ENCODE measurements at places on chromosomes 2 and 18. TPM values are rescaled to one million over a fixed set of nuclear protein-coding genes. Genes with fewer than 3 reads are reported as not detected.

GRCh38 chr18:669077-669476, 11.6 kb downstream of the TYMS start:
- no peak for ATAC-seq

DNA sequence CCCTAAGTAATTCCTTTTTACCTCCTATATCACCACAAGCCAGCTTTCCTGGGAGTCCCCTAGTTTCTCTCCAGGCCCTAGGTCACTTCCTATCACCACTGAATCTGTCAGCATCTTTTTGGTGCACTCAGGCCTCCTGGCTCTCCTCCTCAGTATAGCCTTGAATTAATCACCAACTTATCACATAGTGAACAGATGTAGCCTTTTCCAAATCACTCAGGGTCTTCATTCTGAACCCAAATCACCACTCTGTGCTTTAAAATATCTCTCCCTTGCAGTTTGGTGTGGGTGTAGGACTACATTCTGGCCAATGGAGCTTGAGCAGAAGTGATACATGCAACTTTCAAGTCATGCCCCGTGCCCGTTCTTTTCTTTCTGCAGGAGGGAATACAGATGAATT, 29.6 kb upstream of the ATP8B1 start:
- no peak for ATAC-seq

DNA sequence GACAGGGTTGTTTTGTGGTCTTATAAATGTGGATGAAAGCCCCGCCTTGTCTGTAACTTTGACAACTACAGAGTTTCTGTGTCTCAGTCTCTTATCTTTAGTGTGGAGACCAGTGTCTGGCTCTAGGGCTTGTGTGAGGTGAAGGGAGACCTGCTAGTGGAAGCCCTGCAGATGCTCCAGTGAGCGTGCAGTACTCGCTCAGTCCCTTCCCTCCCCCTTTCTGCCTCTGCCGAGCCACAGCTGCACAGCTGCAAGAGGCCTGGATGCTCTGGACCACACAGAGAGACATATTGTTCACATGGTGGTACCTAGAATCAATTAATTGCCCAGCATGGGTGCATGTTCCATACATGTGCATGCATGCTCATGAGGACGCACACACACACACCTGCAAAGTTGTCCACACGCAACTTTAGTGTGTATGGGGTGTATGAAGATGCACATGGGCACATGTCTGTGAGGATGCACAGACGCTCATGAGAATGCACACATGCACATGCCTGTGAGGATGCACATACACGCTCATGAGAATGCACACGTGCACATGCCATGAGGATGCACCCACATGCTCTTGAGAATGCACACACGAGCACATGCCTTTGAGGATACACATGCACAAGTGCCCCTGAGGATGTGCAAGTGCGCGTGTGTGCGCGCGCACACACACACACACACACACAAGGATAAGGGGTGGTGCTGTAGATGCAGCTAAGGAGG, 282.1 kb upstream of the HS6ST1 start:
- no peak for ATAC-seq

GRCh38 chr18:3044931-3045698, 32.2 kb upstream of the LPIN2 start:
- no peak for ATAC-seq

GRCh38 chr2:20241973-20242726, 17.2 kb upstream of the SDC1 start:
- no peak for ATAC-seq

DNA sequence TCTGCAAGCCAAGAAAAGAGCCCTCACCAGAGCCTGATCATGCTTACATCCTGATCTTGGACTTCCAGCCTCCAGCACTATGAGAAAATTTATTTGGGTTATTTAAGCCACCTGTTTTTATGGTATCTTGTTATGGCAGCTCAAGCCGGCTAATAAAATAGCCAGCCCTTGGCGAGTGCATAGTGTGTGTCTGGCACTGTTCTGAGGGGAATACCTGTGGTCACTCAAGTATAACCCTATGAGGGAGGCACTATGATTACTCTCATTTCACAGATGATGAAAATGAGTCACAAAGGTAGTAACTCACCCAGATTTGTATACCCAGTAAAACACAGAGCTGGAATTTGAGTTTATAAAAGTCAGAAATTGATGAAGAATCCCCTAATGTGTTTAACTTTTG, 556.9 kb upstream of the SETBP1 start:
- ATAC-seq, result no peak

- no peak for ATAC-seq
Observed at GRCh38 chr2:204074456-204074855, 137.9 kb downstream of the ICOS start.

DNA sequence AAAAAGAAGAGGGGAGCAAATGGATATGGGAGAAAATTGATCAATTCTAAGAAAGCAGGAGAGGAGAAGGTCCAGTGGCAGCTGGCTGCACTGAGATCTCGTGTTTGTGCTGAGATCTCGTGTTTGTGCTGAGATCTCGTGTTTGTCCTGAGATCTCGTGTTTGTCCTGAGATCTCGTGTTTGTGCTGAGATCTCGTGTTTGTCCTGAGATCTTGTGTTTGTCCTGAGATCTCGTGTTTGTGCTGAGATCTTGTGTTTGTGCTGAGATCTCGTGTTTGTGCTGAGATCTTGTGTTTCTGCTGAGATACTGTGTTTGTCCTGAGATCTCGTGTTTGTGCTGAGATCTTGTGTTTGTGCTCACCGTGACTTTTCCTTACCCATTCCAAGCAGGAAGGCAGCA, 254.4 kb downstream of the BCL2 start:
- ATAC-seq, result no peak

DNA sequence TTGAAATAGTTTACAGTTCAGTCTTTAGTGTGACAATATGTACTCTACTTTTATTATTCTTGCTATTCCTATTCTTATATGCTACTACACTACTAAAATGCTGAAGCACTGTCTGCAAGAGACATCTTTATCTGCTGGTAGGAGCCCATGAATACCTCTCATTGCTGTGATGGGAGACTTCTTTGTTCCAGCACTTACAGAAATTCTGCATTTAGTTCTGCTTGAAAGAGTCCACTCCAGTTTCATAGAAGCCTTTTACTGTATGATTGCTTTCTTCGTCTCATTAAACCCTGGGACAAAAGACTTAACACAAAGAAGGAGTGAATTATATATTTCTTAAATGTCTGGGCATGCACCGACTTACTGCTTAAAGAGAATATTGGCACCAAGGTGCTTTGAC, 272.7 kb downstream of the CD226 start:
- ATAC-seq, result no peak

- ATAC-seq, result no peak
Observed at GRCh38 chr2:179677077-179677688, 184.2 kb downstream of the ZNF385B start.

DNA sequence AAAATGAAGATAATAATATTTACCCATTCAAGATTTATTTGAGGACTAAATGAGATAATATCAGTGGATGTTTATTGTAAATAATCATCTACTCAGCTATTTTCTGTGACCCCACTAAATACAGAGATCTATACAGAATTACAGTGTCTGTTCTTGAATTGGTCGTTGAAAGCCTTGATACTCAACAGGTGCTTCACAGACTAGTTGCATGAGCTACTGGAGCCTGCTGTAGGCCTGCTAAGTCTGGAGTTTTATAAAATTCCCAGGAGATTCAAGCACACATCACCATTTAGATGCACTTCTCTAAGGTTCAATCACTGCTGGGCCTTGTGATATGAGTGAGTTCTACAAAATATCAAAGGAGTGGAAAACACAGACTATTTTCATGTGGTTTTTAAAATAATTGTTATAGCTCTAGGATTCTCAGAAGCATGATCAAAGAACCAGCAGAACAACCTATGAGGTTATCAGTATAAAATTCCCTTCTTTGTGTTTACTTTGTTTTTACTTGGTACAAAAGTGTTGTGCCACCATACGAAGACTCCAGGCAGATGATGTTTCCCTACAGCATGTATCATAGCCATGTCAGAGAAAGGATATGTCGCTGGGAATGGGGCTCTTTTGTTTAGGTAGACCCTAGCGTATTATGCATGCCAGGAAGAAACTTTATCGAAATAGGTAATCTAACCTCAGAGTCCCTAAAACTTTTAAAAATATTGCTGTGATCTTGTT, 7.1 kb downstream of the SULT1C4 start:
- ATAC-seq, result no peak

DNA sequence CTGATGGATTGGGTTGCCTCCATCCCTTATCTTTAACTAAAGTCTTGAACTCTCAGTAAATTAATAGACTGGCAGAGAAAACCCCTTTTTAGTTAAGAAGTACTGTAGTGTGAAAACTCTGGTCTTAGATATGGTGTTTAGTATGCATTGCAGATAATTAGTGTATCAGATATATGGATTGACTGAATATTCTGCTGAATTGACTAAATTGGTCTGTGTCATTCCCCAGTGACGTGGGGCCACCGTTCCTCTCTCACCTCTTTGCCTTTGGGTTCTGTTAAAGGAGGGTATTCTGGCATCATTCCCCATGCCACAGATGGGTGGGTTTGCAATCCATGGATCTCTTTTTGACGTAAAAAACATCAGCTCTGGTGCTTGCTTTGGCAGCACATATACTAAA, 67.1 kb upstream of the XPO1 start:
- no peak for ATAC-seq

DNA sequence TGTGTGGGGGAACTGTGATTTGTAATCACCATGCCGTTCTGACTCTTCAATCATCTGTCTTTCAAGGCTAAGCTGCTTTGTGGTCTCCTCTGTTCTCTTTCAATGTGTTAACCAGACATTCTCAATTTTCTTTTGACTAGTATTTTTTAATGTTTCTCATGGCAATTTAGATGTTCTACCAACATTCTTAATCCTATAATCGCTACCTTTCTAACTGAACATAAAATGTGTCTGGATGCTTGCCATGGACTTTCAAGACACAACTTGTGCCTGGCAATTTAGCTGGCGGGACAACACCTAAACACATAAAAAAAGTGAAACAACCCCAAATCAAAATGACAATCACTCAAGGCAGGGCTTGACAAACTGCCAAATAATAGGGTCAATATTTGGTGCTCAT, 135.0 kb upstream of the ACKR3 start:
- no peak for ATAC-seq

DNA sequence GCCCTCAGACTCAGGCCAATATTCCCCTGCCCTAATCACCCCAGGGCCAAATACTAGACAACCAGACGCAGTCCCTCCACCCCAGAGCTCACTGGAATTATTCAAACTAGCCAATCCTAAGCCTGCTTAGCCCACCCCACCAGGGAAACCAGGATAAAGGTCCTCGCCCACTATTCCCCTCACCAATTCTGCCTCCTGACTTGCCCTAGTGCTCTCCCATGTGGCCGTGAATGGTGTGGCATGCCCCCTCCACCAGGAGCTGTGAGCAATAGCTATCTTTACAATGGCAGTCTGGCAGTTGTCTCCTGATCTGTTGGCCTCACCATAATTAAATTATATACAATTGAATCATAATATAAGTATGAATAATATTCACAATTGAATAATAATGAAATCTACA, 42.3 kb downstream of the FAM124B start:
- no peak for ATAC-seq

- ATAC-seq, result no peak
Observed at GRCh38 chr2:236872981-236873380, 212.7 kb upstream of the COPS8 start.

GRCh38 chr2:120465989-120466703, 120.2 kb downstream of the INHBB start:
- ATAC-seq, result no peak

GRCh38 chr2:68769586-68770270, 35.1 kb downstream of the ARHGAP25 start:
- ATAC-seq, result no peak

- ATAC-seq, result no peak
Observed at GRCh38 chr2:231937057-231937456, 10.9 kb upstream of the NPPC start.

DNA sequence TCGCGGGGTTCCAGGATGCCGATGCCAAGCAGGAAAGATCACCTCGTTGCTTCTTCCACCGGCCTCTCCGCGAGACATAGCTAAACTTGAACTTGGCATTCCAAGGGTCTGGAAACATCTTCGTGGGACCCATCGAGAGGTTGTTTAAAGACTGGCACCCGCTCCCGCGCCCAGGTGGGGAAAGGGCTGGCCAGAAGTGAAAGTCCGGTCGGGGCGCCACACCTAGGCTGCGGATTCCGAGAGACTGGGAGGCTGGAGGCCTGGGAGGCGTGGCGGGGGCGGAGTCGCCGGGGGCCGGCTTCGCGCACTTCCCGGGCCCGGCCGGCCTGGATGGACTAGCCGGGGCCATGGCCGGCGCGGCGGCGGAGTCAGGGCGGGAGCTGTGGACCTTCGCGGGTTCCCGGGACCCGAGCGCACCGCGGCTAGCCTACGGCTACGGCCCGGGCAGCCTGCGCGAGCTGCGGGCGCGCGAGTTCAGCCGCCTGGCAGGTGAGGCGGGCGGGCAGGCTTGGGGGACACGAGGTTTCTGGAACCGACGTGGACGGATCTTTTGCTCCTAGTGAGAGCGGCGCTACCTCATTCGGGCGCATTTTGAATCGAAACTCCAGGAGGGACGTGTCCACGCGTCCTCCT, at the start of gene MOCOS:
MOCOS (plus strand) TSS at position 305 of the 633 bp plus-strand sequence; CDS start at position 348, 43 bp downstream.
- ATAC-seq, result peak; percentile 92

DNA sequence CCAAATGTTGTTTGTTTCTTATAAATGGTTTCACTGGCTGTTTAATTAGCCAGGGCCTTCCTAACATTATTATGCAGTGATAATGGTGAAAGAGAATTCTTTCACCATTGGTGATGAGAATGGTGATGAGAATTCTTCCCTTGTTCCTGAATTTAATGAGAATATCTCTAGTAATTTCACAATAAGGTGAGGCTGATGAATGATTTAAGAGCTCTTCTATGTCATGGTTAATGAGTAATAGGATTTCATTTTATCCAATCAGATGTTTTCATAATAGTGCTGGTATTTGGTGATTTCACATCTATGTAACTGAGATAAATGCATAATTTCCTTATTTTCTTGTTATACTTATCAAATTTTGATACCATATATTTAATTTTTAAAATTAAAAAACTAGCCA, 535.7 kb upstream of the ZEB2 start:
- no peak for ATAC-seq

- ATAC-seq, result no peak
Observed at GRCh38 chr18:36509646-36510197, 212.2 kb downstream of the FHOD3 start.

GRCh38 chr2:17303054-17303453, 215.2 kb downstream of the RAD51AP2 start:
- no peak for ATAC-seq

GRCh38 chr2:96399342-96400048, 63.9 kb downstream of the NCAPH start:
- ATAC-seq, result no peak

- ATAC-seq, result no peak
Observed at GRCh38 chr2:61562615-61563014, 24.5 kb upstream of the XPO1 start.

Gene EFHD1
- 12.5 TPM for total RNA-seq

Gene RSAD2
- total RNA-seq, result 1.8 TPM

Gene DNAH6
- total RNA-seq, result 0.04 TPM

Gene OTOF
- 0.35 TPM for total RNA-seq

Gene FBXO36
- total RNA-seq, result 3.5 TPM

Gene SLC35F6
- 40.0 TPM for total RNA-seq

Gene GAL3ST2
- total RNA-seq, result not detected

Gene C1GALT1C1L
- total RNA-seq, result 1.4 TPM

Gene XIRP2
- not detected for total RNA-seq

Gene IHH
- total RNA-seq, result 0.23 TPM

Gene SERPINB2
- total RNA-seq, result 1.2 TPM

Gene CFAP65
- total RNA-seq, result not detected

Gene XDH
- total RNA-seq, result 2.8 TPM

Gene REG3A
- total RNA-seq, result not detected

Gene PAX8
- total RNA-seq, result 1.1 TPM

All from gastroesophageal sphincter (tissue), 4 donors.